ENCODE measurements at places on chromosomes 11 and 22.

GRCh38 chr11:76636826-76637460 is 33.6 kb downstream of the LRRC32 start:
- DNase-seq, result no peak

- no peak for DNase-seq
These were observed 21.4 kb upstream of the PACSIN2 start for GRCh38 chr22:43036282-43036829.

- no peak for DNase-seq
These were observed 131.4 kb upstream of the UBASH3B start for GRCh38 chr11:122523846-122524805.

DNA sequence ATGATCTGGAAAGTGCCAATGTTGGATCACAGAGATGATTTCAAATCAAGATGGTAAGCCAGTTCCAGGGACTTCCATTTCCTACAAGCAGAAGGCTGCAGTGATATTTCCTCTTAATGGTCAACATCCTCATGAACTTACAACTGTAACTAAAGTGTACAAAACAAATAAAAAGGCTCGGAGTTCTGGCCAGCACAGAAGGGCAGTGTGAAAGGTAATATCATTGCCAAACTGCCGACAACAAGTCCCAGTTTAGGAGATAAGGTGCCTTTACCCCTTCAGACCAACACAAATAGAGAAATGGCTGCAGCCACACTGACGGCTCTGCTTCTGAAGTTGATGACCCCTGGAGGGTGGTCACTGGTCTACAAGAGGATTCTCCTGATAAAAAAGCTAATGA is 91.1 kb downstream of the ETS1 start:
- no peak for DNase-seq

GRCh38 chr11:29448246-29448877 is 568.5 kb downstream of the KCNA4 start:
- peak; percentile 18 for DNase-seq

DNA sequence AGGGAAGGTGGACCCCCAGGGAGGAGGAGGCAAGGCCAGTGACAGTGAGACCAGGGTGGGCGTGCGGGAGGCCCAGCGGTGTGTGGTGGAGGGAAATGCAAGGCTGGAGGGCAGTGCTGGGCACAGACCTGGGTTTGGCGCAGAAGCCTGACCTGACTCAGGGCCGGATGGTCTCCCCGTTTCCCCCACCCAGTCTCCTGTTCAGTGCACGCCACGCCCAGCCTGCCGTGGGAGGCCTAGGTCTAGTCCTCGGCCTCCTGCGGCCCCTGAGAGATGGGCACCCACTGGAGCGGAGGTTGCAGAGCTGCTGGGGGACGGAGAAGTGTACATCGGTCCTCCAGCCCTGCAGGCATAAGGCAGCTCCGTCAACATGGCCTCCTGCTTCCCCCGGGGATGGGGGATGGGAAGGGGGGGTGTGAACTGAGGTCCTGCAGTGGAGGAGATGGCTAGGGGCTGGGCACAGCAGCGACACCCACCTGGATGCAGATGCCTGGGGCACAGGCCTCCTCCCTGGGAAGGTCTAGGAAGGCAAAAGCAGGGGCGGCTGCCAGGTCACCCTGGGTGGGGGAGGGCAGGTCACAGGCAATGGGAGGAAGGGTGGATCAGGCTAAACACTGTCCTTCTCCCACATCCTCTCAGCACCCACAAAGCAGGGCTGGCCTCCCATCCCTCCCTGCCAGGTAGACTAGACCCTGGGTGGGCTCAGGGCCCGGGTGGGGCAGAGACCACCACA is 15.9 kb downstream of the IL17REL start:
- DNase-seq, result no peak

GRCh38 chr11:78078218-78079167 is 1.2 kb downstream of the NDUFC2 start:
- no peak for DNase-seq

- DNase-seq, result no peak
These were observed 129.7 kb downstream of the TRIM44 start for GRCh38 chr11:35792148-35792845.

DNA sequence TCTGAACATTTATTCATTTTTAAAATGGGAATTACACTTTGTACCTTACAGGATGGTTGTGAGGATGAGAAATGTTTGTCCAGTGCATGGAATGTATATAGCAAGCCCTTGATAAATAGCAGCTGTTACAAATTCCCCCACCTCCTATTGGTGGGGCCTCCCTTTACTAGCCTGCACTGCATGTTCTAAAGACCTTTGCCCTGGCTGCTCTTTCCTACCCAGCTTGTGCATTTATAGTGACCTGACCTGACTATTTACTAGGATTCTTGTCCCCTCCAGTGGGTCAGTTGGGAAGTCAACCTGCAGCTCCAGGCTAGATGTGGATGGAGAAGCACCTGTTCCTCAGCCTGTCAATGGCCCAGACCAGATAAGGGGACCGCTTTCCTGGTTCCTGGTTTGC is 180.3 kb downstream of the HIPK3 start:
- no peak for DNase-seq

GRCh38 chr11:40894501-40894900 is 565.0 kb downstream of the LRRC4C start:
- DNase-seq, result no peak

- no peak for DNase-seq
These were observed 545 bp downstream of the FEN1 start for GRCh38 chr11:61793083-61793828.

DNA sequence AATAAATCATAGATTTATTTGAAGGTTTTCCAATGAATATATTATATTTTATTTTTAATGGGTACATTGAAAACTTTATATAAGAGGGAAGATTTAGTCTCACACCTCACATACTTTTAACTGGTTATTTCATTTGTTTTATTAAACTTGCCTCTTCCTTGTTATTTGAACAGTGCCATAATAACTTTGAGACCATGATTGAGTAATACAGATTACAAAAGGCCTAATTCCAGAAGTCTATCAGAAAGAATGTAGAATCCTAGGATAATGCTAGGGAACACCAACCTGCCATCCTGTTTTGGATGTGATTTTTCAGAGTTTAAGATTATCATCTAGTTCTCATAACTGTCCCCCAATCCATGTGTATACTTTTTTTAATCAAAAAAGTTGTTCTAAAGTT is 102.7 kb upstream of the BIRC3 start:
- no peak for DNase-seq

DNA sequence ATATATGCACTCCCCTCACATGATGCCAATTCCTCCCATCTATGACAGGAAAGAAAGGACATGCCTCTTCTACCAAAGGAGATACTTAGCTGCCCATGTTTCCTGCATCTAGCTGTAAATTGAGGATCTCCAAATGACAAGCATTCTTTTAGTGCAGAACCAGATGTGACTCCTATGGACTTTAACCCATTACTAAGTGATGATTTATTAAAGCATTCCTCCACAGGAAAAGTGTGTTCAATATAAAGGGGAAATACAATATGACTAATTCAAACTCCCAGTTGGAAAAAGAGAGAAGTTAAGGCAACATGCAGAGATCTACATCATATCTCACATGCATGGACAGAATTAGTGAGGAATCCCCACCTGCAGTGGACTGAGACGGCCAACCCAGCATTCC is 221.3 kb downstream of the FAM76B start:
- no peak for DNase-seq

DNA sequence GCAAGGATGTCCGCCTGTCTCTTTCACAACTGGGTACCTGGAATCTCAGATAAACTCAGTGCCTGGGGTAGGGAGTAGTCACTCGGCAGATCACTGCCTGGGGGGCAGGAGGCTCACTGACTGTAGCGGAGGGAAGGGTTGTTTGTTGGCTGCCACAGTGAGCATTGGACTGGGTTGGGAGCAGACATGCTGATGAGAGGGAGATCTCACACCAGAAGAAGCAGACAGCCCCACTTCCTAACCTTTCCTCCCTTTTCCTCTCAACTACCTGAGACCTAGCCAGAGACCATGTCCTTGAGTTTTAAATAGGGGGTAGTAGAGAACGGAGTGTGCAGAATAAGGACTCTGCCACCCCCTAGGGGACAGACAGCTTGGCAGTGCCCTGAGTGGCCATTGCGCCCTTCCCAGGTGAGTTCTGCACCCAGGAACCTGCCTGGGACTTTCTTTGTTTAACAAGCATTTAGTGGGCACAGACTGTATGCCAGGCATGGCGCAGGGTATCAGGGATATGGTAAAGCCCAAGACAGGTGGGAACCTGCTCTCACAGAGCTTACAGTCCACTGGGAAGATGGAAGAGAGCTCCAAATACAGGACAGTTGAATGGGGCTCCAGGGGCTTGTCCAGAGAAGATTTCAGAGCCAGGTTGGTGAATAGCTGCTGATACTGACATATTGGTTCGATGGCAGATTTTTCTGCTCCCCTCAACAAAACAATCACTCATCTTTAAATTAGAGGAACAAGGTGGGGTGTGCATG is 115.7 kb upstream of the NNMT start:
- DNase-seq, result no peak

DNA sequence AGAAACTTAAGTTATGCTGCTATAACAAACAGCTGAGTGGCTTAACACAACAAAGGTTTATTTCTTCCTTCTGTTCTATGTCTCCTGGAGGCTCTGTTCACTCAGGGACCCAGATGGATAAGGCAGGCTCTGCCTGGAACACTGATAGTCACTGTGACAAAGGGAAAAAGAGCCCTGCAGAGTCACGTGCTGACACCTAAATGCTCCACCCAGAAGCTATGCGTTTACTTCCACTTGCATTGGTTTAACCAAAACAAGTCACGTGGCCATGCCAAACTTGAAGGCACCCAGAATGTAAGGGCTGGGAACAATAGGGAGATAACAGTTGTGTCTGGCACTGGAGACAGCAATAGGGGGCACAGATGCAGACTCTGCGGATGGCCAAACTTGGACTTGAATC is 3.4 kb upstream of the MS4A15 start:
- no peak for DNase-seq

DNA sequence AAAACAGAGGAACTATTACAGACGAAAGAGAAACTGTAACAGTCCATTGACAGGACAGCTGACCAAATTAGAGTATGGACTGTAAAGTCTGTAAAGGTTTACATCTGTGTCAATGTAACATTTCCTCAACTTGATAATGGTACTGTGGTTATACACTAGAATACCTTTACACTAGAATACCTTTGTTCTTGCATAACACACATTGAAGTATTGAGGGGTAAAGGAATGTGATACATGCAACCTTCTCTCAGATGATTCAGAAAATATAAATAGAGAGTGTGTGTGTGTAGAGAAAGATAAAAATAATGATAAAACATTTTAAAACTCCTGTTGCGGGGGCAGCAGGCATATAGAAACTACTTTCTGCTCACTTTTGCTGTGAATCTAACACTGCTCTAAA is 5.6 kb upstream of the EEF1G start:
- no peak for DNase-seq

- DNase-seq, result no peak
These were observed 21.0 kb upstream of the WNT7B start for GRCh38 chr22:45997777-45998637.

- peak; percentile 51 for DNase-seq
These were observed 1.3 kb downstream of the C11orf21 start for GRCh38 chr11:2300290-2300935.

DNA sequence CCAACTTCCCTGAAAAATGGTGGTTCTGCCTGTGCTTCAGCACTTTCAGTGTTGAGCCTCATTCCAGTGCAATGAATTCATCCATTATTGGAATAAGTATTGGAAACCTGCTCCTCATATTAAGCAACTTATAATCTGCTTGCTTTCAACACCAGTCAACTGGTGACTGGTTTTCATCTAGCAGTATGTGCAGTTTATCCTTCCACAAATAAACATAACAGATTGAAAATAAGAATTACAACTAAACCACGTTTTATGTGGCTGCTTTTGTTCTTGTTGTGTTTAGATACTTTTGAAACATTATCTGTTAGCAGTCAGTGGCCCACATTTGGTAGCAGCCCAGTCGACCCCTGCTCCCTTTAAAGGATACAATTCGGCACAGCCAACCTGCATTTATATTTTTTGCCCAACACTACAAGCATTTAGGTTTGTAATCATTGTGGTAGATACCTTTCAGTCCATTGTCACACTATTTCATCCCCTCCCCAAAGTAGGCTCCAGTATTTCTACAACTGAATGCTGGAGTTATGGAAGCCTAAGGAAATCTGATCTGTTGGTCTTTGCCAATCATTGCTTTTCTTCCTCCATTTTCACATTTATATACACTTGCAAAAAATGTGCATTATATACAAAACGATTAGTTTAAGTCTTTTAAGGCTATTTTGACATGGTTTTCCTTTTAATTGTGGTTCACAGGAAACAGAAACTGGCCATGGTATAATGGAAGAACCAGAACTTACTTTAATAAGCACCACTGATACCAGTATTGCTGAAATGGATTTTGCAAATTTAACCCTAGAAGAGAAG is 13.1 kb downstream of the TAF1D start:
- no peak for DNase-seq

GRCh38 chr11:20973940-20974559 is 304.7 kb downstream of the NELL1 start:
- no peak for DNase-seq

- no peak for DNase-seq
These were observed 60.1 kb downstream of the ZNRF3 start for GRCh38 chr22:28943501-28943879.

- DNase-seq, result no peak
These were observed 9.4 kb upstream of the MDK start for GRCh38 chr11:46372086-46372485.

- DNase-seq, result no peak
These were observed 13.4 kb downstream of the RAB36 start for GRCh38 chr22:23158516-23159290.

GRCh38 chr11:58509748-58510147 is 1.8 kb upstream of the OR5B21 start:
- no peak for DNase-seq

DNA sequence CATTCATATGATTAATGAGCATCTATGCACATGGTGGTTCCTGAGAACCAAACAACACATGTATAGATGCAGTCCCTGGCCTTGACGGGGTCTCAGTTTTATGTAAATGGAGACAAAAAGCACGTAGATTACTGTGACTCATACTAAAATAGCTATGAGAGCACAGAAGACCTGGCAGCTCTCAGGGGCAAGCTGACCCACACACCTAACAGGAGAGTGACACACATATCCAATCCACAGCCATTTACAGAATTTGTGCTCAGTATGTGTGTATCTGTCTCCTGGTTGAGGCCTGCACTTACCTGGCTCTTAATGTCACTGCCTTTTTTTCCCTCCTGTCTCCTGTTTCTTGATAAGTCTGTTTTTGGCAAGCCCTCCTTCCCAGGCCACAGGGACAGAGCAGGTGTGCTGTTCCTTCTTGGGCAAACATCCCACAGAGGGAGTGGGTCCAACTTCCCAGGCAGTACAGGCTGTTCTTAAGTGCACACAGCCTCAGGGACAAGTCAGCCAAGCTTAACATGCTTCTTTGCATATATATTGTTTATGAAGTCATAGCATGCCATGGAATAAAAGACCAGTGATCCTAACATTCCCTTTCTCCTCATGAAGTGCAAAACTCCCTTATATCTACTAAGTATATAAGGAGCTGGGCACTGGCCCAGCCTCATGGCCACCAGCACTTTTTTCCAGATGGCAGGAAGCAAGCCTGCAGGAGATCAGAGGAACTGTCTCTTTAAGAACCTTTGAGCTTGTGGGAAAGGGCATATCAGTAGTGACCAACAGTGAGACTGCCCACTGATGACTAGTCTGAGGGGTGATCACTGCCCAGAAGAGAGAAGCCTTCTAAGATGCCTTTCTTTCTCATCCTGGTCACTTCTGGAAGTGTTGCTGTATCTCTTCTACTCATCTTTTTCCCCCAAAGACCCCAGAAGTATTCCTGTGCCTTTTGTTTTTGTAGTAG is 124.7 kb upstream of the CCDC90B start:
- DNase-seq, result no peak

Measured in Jurkat, Clone E6-1 (cell line).